Fibroblast of the aortic adventitia (primary cell): ENCODE measurements at places on chromosomes 13 and 19.
A peak's percentile ranks its signal among the peaks of the same experiment; 100 is the strongest.

DNA sequence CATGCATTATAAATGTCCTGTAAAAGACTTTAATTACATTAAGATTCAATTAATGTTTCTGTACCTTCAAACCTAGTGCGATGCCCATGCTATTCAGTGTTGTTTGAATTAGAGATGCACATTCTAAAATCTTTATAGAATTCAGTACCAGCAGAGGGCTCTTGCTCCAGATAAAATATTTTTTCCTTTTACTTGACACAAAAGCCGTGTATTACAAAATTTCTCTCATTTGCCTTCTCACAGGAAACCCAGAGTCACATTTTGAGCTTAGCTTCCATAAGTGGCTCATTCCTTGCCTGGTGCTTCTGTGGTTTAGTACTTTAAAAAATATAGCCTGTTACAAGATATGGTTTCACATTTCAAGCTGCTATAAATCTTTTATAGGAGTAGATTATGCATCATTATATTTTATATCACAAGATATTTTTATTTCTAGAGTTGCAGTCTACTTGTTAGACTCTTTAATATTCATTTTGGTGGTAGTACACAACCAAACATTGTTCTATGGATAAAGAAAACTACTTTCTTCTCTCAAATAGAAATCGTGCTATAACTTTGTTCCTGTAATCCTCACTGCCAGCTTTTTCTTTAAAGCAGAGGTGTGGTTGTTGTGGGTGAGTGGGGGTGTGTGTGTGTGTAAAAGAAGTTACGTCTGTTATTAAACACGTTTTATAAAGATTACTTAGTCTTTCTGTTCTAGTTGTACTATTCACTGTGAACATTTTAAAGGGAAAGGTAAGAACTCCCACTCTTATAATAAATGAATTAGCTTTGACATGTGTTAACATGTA is 101.4 kb downstream of the RNF17 start:
- peak; percentile 40 for DNase-seq

DNA sequence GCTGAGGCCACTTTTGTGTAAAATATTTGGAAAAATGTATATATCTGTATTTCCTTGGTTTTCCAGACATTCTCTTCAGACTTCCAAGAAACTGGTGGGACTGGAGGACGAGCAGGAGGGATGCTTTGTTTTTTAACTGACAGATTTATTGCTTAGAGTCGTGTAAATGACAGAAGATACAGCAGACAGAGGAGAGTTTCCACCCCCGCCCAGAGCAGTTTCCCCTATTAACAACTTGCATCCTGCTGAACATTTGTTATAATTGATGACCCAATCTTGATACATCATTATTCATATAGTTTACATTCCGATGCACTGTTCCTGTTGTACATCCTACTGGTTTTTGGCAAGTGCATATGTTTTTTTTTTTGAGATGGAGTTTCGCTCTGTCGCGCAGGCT is 7.1 kb upstream of the DOCK6 start:
- peak; percentile 41 for DNase-seq

GRCh38 chr13:50668691-50669271 is 174.7 kb downstream of the DLEU7 start:
- no peak for DNase-seq

DNA sequence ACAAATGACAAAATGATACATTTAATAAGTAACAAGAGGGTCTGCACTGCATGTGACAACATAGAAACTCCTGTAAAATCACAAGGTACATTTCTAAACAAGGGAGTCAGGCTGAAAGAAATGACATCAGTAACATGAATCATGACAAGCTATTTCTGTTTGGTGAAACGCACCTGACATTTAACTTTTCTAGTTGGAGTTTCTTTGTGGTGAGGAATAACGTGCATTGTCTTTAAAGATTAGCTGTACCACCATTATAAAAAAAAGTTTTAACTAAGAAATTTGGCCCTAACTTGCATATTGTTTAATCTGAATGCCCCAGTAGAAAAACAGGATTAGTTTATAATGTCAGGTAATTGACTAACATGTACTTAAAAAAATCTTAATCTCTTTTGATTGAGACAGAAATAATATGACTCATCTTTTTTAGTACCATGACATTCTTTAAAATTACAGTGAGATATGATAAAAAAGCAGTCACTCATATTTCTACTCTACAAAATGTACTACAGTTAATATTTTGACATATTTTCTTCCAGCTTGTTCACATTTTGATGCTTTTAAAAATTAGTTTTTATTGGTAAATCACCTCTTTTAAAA is 418.2 kb downstream of the KLF12 start:
- no peak for DNase-seq

DNA sequence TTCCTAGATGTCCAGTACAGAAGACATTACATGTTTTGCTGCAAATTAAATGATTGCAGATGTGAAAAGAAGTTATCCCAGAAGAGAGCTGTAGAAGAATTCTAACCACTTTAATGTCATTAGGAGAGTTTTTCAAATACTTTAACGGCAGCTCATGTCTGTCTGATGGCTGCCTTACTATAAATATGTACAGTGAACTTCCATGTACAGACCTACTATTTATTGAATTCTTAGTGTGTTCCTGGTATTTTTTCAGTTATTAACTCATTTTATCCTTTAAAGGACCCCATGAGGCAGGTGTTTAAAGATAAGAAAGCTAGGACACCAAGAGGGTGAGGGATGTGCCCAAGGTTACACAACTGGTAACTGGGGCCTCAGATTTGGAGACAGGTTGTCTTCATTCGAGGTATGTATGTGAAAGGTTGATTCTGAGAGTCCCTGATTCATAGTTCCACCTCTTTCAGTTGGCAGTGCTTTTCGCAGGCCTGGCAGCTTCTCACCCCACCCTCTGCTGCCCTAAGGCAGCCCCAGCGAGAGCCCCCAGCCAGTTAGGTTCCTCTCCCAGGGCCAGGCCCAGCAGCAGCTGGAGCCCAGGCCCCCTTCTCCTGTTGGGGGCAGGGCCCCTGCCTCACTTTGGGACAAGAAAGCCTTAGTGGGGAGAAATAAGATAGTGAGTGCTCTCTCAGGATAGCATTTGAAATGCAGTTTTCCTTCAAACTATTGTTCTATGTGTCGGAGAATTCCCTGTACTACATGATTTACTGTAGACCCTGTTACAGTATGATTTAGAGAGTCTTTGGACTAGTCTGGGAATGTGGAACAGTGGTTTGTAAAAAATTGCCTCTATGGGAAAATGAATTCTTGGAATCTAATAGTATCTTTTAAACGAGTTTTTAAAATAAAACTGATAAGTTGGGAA is 67.7 kb upstream of the TEX29 start:
- DNase-seq, result peak; percentile 4

- DNase-seq, result no peak
Observed at GRCh38 chr13:84191139-84191538, 308.9 kb upstream of the SLITRK1 start.

- no peak for DNase-seq
Observed at GRCh38 chr19:1304197-1304924, 18.7 kb downstream of the EFNA2 start.

GRCh38 chr13:94217370-94217769 is 262.1 kb downstream of the DCT start:
- no peak for DNase-seq

DNA sequence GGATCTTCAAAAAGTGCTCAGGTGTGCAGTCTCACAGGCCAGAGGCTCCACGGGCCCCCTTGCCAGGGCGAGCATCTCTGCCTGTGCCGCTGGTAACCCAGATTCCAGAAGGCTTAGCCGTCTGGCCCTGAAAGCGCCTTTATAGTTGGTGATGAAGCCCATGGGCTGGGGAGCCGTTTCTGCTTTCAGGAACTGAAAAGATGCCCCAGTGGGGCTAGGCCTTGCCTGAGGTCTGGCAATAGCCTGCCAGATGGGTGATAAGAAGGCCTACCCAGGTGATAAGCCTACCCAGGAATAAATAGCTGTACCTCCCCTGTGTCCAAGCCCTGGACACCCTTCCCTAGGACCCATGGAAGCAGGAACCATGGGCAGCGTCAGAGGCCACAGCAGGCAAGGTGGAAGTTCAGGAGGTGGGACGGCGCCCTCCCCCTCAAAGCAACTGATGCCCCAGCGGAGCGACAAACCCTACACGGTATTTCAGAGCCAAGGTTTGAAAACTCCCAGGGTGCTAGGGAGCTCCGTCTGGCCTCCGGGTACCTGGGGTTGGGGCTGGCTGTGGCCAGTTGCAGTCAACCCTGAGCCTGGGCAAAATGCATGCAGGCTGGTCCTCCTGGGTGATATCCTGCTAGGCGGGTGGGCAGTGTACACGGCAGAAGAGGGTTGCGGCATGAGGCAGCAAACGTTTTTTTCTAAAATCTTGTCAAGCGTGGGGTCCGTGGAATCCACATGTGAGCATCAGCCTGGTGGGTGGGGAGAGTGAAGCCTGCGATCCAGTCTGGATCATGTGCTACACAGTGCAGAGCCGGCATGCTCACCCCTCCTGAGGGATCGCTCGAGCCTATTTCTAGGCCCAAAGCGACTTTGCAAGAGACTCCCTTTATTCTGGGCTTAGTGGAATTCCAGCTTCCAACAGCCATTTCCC is 45.3 kb downstream of the ACTN4 start:
- no peak for DNase-seq

GRCh38 chr19:29376855-29377354 is 148.9 kb upstream of the VSTM2B start:
- no peak for DNase-seq

DNA sequence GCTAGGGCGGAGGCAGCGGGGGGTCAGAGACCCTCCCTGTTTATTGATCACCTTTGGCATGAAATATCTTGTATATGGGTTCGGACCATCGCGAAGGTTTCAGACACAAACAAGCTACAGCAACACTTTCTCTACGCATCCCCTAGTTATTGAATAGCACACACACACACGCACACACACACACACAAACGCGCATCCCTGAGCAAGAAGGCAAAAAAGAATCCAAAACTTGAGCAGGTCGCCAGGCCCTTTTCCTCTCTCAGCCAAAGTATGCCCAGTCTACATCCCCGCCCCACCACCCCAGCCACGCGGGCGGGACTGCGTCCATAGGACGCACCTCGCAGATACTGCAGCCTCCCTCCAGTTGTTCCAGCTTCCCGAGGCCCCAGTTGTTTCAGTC is 16.0 kb downstream of the POU4F1 start:
- no peak for DNase-seq

GRCh38 chr13:78137404-78138142 is 218.9 kb upstream of the EDNRB start:
- DNase-seq, result peak; percentile 80

GRCh38 chr13:19053561-19053960 is 128.1 kb downstream of the TUBA3C start:
- no peak for DNase-seq

GRCh38 chr19:35388277-35389054 is 17.6 kb downstream of the GPR42 start:
- DNase-seq, result no peak

GRCh38 chr19:41799444-41800000 is 3.1 kb downstream of the CEACAM3 start:
- no peak for DNase-seq

GRCh38 chr13:102658660-102659059 is 36.2 kb downstream of the METTL21C start:
- no peak for DNase-seq

- no peak for DNase-seq
Observed at GRCh38 chr13:32063619-32064233, 32.2 kb downstream of the FRY start.

- DNase-seq, result no peak
Observed at GRCh38 chr19:41688098-41688497, at the start of gene CEACAM7. TSS of gene CEACAM7 (minus strand) at chr19:41688270. CDS start at chr19:41688165, 105 bp downstream.

- no peak for DNase-seq
Observed at GRCh38 chr19:6572217-6572616, 18.7 kb downstream of the CD70 start.

GRCh38 chr13:81018936-81019335 is 678.0 kb upstream of the SPRY2 start:
- DNase-seq, result no peak

- DNase-seq, result no peak
Observed at GRCh38 chr13:29456419-29456818, 139.1 kb downstream of the SLC7A1 start.

GRCh38 chr19:19271828-19272599 is 1.1 kb downstream of the TM6SF2 start:
- DNase-seq, result no peak

DNA sequence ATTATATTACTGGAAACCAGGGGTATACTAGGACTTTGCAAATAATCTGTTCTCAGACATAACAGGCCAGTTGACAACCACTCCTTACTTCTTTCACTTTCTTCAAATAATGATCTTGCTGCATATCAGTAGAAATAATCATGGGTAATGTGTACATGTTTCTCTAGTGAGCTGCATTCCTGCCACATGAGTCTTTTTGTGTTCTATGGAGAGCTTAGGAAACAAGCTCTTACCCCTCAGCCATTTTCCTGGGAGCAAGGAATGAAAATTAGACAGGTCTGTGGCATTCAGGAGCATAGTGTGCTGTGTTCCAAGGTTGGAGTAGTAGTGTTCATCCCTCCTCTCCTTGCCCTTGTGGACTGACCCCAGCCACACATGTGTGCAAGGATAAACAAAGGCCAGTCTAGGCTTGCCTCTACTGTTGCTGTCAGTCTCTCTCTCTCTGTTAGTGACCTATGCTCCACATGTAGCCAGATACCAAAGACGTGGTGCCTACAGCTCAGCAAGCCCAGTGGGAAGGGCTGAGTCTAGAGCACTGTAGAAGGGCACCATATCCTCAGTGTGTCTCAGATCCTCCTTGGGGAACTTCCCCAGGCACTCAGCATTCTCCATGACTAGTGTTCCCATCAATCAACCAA is 11.5 kb upstream of the OXGR1 start:
- DNase-seq, result peak; percentile 43

DNA sequence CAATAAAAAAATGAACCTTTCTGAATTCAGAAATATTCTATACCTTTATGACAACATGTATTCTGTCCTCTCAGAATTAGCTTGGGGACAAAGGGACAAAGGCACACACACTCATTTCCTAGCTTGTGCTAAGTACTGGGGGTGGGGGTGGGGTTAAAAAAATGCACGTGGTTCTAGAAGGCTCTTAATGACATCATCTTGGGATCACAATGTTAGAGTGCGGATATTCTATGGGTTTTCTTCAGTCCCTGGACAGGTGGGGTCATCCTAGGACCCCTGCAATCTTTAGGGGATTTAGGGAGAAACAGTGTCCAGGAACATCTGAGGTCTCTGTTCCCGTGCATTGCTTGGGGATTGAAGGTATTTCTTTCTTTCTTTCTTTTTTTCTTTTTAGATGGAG is 21.8 kb downstream of the GATAD2A start:
- DNase-seq, result no peak
